ENCODE measurements at places on chromosomes 7 and 10.

- DNase-seq, result peak; percentile 31
Observed at GRCh38 chr7:24812305-24812945, 55.2 kb upstream of the GSDME start.

- DNase-seq, result no peak
Observed at GRCh38 chr10:1316809-1317143, 260.6 kb downstream of the WDR37 start.

DNA sequence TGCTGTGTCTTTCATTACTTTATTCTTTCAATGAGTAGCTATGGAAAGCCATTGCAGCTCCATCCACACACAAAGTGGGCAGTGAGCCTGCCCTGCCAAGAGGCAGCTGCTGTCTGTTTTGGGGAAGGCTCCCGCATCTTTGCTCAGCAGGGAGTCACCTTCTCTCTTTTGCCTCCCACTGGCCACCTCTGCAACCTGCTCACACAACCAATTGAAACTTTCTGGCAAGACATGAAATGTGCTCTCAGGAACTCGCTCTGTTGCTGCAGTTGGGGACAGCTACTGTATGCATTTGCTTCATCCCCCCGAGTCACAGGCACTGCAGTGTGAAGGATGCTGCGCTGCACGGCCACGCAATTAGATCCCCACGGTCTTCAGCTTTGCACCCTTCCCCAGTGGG, 244.8 kb upstream of the NFE2L3 start:
- no peak for DNase-seq

- DNase-seq, result no peak
Observed at GRCh38 chr10:95559471-95559870, 1.7 kb downstream of the SORBS1 start.

GRCh38 chr7:134510646-134511045, 16.7 kb upstream of the AKR1B10 start:
- no peak for DNase-seq

DNA sequence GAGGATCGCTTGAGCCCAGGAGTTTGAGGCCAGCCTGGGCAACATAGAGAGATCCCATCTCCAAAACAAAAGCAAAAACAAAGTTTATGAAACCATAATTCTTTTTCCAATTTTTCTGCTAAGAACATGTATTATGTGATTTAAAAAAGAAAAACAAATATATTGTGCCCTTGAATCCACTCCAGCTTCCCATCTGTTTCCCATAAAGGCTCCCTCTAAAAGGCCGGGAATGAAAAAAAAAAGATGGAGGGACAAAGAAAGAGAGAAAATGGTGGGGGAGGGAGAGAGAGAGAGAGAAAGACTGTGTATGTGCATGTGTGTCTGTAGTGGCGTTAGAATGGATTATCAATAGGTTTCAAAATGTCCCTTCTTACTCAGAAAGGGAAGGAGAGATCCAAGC, 20.5 kb upstream of the GSDME start:
- no peak for DNase-seq

DNA sequence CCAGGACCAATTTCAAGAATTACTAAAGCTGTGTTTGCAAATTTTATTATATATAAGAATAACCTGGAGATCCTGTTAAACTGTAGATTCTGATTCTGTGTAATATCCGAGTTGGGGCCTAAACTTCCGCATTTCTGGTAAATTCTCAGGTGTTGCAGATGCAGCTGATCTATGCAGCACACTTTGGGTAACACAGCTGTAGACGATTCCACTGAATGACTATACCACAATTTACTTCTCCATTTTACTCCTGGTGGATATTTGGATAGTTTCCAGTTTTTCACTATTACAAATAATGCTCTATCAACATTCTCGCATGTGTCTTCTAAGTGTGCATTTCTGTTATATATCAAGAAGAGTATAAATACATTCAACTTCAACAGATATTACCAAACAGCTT, 7.5 kb downstream of the GDI2 start:
- no peak for DNase-seq

DNA sequence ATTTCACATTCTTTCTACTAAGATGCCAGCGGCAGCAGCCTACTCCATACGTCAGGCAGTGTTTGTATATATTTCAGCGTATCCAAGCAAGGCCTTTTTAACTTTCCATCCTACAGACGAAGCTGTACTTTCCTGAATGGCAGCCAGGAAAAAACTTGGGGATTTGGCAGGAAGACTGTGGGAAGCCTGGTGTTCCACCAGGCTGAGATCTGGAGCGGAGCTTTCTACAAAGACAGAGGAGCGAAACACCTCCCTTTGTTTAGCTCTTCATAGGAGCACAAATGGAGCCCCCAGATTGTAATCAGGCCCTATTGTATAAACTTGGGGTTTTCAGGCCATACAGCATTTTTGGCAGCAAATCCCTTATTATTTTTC, 143.8 kb downstream of the TES start:
- no peak for DNase-seq

GRCh38 chr10:102241444-102242117, at the start of gene PITX3:
TSS of gene PITX3 (minus strand) at chr10:102241512. CDS start at chr10:102232080, 9,432 bp downstream.
- DNase-seq, result peak; percentile 75

- no peak for DNase-seq
Observed at GRCh38 chr10:20986049-20986448, 88.9 kb upstream of the NEBL start.

- DNase-seq, result no peak
Observed at GRCh38 chr7:101784292-101785127, 32.9 kb upstream of the CUX1 start.

DNA sequence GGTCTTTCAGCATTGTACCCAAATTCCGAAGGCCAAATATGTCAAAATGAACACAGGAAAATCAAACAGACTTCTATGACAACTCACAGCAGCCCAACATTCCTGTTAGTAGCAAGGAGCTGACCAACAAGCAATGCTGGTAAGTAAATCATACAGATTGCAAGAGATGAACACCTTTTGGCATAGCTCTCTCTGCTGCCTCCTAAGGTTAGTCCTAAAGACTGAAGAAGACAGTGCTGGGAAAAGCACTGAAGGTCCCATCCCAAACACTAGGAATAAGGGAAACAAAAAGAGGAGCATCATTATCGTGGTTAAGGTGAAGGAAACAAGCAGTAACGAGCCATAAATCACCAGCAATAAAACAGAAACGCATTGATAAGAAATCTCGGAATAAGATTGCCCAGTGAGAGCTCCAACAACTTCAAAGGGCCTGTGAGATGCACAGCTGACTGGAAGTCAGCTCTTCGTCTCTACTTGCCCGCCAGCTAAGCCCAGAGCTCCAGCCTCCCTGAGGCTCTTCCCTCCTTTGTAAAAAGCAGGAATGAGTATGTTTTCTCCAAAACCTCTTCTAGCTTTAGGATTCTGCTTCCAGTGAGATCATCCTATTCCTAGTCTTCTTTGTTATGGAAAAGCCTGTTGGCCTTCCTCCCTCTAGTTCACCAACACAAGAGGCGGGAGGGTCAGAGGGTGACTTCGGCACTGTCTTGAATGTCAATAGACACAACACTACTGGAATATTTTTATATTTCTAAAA, 15.3 kb downstream of the NUDT5 start:
- DNase-seq, result no peak

DNA sequence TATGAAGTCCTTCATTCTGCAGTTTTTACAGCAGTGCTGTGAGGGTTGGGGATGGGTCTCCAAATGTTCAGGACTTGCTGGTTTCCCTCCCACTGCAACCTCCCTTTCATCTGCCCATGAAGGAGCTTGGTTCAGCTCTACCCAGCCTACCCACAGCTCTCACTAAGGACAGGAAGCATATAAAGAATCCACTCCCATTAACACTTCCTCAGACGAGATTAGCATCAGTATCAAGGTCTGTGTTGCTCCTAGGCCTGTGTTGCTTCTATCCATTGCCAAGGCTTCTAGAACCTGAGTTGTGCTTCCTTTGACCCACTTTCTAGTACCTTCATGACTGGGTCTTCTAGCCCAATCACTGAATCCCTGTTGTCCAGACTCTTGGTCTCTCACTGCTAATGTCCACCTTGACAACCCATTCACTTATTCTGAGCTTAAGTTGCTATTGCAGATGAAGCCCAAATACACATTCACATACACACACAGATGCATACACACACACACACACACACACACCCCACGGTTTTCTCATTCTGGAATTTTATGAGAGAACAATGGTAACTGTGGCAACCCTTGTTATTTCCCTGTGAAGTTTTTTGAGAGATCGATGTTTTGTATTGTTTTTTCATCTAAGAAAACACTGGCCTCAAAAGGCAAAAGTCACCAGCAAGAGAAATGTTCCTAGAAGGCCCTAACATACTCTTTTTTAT, 248.1 kb downstream of the MTERF1 start:
- DNase-seq, result no peak

DNA sequence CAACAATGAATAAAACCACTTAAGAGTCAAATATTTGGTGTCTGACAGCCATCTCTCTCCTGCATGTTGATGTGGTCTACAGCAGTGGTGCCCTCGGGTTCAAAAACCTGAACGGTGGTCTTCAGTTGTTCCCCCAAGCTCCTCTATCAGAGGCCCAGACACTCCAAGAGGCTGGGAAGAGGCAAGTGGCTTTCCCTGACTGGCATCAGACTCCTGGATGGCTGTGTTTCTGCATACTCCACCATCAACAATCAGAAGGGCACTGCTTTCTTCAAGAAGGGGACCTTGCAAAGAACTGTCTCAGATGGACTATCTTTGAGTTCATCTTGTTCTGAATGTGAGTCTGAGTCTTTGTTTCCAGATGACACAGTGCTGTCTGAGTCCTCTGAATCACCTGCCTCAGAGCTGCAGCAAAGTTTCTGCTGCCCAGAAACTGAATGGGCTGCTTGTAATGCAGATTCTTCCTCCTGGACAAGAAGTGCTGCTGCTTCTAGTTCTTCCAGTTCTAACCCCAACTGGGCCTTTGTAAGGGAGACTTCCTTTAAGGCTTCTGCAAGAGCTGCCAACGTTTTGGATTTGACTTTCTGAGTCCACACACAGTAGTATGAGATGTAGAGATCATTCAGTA, 5.9 kb upstream of the SGMS1 start:
- no peak for DNase-seq

DNA sequence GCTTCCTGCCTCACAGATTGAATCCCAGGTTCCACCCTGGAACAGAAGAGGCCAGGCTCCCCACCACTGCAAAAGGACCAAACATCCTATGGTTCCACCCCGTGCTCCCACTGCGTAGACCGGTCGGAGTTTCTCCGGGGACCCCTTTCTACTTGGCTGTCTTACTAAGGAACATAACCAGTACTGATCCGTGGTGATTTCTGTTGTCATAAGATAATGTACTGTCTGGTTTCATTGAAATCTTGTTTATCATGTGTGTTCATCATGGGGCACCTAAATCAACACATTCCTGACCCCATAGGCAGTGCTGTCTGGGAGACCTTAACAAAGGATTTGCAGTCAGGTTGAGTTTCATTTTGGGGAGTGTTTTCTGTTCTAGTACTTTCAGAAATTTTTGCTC, 104.5 kb downstream of the CHN2 start:
- DNase-seq, result no peak

- DNase-seq, result no peak
Observed at GRCh38 chr10:56561336-56561735, 200.3 kb upstream of the ZWINT start.

All from NCI-H1930 (cell line).